ENCODE measurements at places on chromosomes 13 and 19.

DNA sequence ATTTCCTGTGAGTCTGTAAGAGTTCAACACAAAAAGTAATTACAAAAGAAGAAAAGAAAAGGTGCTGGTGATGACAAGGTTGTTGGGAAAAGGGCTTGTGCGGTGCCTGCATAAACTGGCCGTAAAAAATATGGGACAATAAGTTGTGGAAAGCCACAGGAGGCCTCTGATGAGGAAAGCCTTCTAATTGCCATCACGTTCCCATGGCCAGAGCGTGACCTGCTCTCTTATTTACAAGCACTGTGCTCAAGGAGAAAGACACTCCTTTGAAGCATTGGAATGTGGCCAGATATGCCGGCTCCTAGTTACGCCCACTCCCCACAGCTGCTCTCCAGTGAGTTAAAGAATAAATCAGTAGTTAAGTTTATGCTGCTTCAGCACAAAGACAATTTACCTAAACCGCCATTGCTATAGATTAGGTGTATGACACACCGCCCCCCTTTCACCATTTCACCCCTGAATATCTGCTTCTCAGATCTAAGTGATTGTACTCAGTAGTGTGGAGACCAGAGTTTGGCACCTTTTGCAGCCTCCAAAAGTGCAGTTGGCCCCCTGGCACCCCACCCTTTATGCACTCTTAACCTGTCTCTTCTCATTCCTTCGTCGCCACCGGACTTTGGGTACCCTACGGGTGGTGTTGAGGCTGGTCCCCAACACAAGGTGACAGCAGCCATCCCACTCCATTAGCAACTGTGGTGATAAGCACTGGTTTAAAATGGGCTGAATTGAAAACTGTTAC, 8.1 kb upstream of the PGLYRP1 start:
- peak; percentile 34 for DNase-seq

DNA sequence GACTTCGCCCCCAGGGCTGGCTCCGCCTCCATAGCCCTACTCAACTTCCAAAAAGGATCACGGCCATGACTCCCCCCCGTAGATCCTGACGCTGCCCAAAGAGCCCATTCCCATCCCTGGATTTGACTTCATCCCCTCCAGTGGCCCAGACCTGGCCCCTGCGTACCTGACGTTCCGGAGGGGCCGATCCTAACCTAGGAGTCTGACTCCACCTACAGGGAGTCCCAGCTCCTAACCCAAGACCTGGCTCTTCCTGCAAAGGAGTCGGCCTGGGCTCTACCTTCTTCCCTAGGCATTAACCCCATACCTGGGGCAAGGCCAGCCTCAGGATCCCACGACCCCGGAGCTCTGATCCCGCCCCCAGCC, 10.8 kb downstream of the STAP2 start:
- no peak for DNase-seq

DNA sequence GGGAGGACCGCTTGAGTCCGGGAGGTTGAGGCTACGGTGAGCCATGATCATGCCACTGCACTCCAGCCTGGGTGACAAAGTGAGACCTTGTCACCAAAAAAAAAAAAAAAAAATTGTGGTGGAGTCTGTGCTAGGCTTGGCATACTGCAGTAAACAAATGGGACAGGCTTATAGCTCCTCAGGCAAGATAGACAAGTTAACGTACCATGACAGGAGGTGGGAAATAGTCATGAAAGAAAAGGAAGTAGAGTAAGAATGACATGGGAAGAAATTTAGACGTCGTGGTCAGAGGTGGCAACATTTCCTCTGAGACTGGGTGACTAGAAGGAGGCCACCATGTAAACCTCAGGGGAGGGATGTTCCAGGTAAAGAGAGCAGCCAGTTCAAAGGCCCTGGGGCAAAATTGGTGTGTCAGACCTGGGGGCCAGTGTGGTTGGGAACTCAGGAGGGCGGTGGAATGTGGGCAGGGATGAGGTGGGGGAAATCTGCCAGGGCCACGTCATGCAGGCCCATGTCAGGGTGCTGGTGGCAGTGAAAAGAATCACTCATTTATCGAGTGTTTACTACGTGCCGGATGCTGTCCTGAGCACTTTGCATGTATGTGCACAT, 5.6 kb downstream of the SNRPA start:
- no peak for DNase-seq

GRCh38 chr13:112616586-112617362, 28.8 kb upstream of the TUBGCP3 start:
- peak; percentile 57 for DNase-seq

GRCh38 chr13:23722726-23723453, 152.7 kb downstream of the TNFRSF19 start:
- DNase-seq = no peak

DNA sequence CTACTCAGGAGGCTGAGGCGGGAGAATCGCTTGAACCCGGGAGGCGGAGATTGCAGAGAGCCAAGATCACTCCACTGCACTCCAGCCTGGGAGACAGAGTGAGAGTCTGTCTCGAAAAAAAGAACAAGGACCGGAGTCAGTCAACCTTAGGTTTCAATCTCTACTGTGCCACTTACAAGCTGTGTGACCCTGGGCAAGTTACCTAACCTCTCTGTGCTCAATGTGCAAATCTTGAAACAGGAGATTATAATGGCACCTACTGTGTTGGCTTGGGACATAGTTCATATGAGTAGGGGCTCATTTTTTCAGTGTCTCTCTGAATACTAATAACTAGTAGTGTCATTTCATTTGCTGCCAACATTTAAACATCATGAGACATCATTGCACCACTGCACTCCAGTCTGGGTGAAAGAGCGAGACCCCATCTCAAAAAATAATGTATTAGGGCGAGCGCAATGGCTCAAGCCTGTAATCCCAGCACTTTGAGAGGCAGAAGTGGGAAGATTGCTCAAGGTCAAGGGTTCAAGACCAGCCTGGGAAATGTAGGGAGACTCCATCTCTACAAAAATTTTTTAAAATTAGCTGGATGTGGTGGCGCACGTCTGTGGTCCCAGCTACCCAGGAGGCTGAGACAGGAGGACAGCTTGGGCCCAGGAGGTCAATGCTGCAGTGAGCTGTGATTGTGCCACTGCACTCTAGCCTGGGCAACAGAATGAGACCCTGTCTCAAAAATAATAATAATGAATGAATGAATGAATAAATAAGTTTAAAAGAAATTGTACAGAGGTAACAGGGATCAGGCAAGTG, 5.5 kb downstream of the C3 start:
- no peak for DNase-seq

- DNase-seq = peak; percentile 95
These were observed 9.1 kb downstream of the LYL1 start for GRCh38 chr19:13093407-13094105.

- DNase-seq = peak; percentile 78
These were observed 73.8 kb downstream of the MAP4K1 start for GRCh38 chr19:38543807-38544568.

DNA sequence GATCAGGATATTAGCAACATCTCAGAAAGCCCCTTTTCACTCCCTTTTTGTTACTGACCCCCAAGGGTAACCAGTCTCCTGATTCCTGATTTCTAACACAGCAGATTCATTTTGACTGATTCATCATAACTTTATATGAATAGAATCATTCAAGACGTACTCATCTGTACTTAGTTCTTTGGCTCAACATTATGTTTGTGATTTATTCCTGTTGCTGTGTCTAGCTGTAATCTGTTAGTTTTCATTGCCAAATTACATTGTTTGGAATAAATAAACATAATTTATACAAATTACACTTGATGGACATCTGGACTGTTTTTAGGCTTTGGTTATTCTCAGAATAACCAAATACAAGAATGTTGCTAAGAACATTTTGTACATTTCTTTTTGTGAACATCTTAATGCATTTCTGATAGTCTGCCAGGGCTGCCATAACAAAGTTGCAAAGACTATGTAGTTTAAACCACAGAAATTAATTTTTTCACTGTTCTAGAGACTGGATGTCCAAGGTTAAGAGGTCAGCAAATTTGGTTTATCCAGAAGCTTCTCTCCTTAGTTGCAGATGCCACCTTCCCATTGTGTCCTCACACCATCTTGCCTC, 62.8 kb upstream of the EDNRB start:
- DNase-seq = no peak

DNA sequence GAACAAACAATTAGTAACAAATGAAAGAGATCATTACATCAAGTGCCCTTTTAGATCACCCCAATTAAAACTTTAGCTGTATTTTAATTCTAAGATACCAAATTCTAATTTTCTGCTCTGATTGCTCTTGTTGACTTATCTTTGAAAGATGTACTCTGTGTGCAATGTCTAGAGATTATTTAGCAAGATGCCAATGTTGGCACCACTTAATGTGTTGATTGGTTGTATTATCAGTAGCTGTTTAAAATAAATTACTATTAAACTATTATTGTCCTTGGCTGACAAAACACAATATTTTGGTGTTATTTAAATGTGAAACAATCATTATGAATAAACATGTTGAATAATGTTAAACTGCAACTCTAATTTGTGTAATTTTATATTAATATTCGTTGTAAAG, 386.0 kb downstream of the DACH1 start:
- no peak for DNase-seq

DNA sequence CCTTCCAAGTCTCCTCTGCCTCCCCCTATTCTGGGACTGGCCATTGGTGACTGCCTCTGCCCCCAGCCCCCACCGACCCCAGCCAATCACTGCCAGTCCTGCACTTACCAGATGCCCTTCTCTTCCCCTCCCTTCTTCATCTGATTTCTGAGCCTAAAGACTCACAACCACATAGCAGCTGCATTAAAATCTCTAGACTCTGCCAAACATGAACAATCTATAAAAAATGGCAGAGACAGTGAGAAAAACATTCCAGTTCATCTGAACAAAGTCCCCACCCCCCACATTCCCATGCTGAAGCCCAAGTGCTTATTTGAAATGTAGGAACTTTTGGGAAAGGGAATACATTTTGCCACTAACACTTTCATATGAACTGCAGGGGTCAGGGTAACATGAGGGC, 60.8 kb downstream of the KCTD12 start:
- no peak for DNase-seq

- DNase-seq = no peak
These were observed 52.5 kb upstream of the POMP start for GRCh38 chr13:28606466-28606865.

DNA sequence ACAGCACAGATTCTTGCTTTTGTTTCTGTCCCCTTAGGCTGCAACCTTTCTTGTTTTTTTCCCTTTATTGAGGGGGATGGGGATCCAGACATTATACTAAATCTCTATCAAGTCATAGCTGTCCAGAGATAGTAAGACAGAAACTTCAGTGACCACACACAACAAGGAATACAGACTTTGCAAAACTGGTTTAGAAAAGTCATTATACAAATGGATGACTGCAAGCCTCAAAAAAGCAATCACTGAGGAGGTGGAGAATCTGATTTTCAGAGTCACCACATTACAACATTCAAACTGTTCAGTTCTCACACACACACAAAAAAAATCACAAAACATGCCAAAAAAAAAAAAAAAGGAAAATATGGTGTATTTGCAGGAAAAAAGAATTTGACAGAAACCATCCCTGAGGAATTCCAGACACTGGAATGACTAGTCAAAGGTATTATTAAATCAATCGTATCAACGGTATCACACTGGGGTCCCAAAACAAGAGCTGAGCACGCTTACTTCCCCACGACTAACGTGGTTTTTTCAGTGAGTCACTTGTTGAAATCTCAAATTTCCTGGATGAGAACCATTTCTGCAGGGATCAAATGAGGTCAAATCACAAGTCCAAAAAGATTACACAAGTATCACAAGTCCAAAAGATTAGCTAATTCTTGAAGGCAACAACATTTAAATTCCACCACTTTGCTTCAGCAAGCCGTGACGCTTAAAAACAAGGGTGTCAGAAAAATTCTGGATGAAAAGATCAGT, 41.2 kb downstream of the USP12 start:
- no peak for DNase-seq

GRCh38 chr13:101661839-101662238, 209.4 kb downstream of the ITGBL1 start:
- DNase-seq = no peak

DNA sequence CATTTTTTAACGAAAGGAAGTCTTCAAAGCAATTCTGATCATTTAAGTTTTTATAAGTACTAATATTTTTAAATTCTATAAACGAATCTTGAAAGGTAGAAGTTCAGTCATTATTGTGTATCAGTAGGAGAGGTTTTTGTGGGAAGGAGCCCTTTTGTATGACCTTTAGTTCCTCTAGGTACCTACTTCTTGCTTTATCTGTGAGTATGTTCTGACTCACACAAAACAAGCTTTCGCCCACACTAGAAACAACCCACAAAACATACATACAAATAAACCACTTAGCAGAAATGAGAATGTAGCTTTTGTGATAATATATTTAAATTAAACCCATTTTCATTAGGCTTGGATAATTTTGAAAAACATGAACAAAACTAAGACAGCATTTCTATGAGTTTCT, 27.8 kb downstream of the ERCC5 start:
- DNase-seq = no peak

- DNase-seq = no peak
These were observed 927.6 kb upstream of the ATXN8OS start for GRCh38 chr13:69180034-69180433.

DNA sequence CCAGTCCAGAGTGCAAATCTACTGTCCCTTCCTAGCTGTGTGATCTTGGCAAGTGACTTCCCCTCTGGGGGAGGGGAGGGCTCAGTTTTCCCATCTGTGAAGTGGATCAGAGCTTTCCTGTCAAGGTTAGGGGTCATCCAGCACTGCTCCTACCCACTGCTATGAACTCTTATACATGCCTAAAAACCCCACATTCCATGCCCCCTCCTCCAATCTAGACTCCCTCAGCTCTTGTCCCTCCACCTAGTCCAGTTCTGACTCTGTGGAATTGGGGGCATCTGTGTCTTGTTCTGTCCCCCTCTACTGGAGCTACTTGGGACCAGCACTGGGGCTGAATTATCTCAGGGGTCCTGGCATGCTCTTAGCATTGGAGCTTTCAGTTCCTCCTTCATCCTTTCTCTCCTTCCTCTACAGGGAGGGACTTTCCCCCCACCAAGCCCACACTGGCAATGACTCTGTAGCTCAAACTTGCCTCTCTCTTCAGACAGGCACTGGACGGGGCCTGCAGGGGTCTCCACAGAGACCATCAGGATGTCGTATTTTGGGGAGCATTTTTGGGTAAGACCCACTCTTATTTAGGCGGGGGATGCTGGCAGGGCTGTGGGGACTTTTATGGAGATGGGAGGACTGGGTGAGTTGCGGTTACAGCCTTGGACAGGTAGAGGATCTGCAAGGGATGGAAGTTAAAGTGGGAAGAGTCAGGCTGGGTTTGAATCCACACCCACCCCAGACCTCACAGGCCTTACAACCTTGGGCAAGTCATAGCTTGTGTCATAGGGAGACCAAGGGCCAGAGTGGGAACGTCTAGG, 3.6 kb downstream of the FCHO1 start:
- DNase-seq = no peak

Data from right atrium auricular region (tissue), 2 donors.